ENCODE measurements at places on chromosomes 5 and 9.

DNA sequence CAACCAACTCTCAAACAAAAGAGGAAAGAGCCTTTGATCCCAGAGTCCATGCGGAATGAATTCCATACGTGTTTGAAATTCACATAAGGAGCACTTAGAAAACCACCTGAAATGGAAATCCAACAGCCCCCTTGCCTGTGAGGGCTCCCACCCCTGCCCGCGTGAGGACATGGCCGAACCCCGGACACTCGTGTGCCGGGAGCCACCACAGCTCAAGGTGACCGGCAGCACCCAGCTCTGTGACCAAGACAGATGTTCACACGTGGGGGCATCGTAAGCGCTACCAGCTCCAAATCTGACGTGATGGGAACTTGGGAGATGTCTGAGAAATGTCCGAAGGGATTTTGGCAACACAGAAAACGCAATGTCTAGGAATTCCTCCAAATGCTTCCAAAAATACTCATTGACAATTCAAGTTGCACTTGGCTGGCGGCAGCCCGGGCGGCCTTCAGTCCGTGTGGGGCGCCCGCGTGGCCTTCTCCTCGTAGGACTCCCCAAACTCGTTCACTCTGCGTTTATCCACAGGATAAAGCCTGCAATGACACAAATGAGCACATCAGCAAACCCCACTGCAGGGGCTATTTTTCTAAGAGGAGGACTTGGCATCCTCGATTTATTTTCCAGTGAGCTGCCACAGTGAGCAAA lies 23.2 kb upstream of the TERT start:
- no peak for DNase-seq

GRCh38 chr9:82922686-82923085 lies 140.3 kb downstream of the RASEF start:
- no peak for DNase-seq

DNA sequence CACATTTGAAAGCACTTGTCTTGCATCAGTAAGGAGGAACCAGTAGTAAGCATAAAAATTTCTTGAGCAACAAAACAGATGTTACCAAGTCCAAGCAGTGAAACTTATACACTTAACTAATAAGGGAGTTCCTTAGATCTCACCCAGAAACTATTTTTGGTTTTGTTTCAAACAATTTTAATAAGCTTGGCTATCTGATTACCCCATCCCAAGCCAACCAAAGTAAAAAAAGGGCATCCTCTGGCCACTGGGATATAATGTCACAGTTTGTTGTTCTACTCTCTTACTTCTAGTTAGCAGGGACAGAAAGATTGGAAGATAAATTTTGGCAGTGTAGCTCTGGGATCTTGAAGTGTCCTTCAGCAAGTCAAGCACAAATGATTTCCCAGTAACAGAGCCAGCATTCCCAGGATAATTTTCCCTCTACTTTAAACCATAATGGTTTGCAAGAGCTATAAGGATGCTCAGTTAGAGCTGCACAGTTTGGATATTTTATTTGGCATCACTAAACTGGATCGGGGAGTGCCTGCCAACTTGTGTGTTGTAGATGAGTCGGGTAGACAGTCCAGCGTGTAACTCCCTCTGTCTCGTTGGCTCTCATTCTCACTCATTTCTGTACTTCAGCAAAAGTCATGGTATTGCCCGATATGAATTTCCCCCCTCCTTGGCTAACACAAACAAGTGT lies 161.9 kb upstream of the HMHB1 start:
- DNase-seq, result no peak

DNA sequence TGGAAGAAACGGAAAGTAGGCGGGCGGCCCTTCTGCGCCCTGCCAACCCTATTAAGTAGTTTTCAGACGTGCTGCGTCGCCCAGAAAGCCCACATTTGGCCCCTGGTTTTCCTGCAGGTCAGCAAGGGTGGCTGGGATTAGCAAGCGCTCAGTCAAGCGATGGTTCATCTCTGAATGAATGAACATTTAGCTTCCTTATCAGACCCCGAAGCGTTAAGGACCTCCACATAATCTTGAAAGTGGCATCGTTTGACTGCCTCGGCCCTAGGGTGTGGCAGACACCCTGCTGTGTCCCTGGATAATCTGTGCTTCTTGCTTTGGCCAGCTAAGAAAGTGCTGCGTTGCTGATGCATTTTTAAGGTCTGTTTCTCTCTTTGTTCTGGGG lies 684 bp downstream of the TOR1B start:
- DNase-seq, result no peak

DNA sequence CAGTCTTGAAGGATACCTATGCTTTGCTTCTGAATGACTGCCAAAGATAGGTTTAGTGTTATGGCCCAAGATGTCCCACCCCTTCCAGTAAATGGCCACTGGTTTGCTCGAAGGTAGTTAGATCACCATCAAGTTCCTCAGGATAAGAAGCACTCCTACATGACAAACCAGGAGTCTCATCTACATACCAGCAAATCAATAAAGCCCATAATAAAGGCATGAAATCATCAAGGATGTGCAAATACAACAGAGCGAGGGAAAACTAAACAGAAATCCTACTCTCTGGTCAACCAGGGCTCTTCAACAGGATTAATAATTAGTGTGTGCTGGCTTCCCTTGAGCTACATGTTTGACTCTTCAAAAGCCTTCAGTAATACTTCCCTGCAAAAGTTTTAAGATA lies 141.0 kb downstream of the LHFPL2 start:
- DNase-seq, result no peak

All from vagina (tissue), 2 donors.